ENCODE measurements at places on chromosomes 4 and X.

DNA sequence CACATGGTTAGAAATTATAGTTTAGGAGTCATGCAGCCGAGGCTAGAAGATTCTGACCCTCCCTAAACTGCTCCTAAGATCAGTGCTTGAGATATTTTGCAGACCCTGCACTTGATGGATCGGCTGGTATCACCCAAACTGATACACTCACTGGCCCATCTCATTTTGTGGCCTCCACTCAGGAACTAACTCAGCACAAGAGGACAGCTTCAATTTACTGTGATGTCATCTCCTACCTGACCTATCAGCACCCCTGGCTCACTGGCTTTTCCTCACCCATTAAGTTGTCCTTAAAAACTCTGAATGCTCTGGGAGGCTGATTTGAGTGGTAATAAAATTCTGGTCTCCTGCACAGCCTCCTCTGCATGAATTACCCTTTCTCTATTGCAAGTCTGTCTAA, 450.9 kb downstream of the PCDH10 start:
- DNase-seq: no peak

GRCh38 chr4:102430461-102430910, 70.7 kb upstream of the NFKB1 start:
- DNase-seq: no peak

GRCh38 chrX:107552930-107553329, 75.4 kb upstream of the PRPS1 start:
- no peak for DNase-seq

GRCh38 chr4:110508827-110509710, 33.1 kb downstream of the ENPEP start:
- no peak for DNase-seq

GRCh38 chr4:56438766-56439165, 2.7 kb downstream of the PAICS start:
- no peak for DNase-seq

GRCh38 chr4:174764105-174764729, 64.8 kb downstream of the GLRA3 start:
- DNase-seq: no peak

DNA sequence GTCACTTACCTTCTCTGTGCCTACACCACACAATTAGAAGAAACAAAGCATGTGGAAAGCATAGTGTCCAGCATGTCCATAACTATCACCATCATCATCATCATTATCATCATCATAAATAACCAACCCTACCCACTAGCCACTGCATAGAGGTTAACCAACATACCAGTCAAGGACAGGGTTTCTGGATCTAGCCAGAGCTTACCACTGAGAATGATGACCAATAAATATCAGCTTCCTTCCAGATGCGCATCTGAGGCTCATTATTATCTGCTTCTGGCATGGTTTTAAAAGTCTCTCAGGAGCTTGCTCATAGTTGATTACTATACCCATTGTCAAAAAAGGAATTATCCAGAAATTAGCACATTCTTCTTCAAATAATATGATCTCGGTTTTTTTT, 25.5 kb upstream of the MYOZ2 start:
- DNase-seq: no peak

DNA sequence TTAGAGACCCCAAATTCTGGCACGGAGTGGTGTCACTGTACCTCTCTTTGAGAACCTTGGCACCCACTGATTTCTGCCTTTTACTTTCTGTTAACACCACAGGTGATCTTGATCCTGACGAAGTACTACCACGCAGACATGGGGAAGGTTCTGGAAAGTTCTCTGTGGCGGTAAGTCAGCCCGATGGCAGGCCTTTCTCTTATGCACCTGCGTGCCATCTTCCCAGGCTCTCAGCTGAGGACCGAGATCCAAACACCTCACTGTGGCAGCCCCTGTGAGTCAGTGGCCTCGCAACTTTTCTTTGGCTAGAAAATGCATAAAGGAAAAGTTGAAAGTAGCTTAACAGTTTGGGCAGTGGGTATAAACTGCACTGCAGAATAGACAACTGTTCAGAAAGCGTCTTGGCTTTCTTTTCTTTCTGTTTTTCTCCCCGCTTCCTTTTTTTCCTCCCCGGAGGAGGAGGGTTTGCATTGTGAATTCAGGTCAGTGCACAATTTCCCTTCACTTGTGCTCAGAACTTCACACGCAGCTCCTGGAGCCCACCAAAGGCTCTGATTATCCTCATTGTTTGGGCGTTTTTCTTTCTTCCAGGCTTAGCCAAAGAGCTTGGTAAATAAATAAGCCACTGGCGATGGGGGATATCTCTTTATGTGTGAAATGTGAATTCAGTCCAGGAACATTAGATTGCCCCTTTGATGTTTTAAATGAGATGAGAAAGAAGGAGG, 38.4 kb downstream of the PSAPL1 start:
- no peak for DNase-seq

- no peak for DNase-seq
Observed at GRCh38 chrX:10981506-10981905, 129.6 kb upstream of the HCCS start.
